ENCODE measurements at places on chromosomes 6 and 20.

DNA sequence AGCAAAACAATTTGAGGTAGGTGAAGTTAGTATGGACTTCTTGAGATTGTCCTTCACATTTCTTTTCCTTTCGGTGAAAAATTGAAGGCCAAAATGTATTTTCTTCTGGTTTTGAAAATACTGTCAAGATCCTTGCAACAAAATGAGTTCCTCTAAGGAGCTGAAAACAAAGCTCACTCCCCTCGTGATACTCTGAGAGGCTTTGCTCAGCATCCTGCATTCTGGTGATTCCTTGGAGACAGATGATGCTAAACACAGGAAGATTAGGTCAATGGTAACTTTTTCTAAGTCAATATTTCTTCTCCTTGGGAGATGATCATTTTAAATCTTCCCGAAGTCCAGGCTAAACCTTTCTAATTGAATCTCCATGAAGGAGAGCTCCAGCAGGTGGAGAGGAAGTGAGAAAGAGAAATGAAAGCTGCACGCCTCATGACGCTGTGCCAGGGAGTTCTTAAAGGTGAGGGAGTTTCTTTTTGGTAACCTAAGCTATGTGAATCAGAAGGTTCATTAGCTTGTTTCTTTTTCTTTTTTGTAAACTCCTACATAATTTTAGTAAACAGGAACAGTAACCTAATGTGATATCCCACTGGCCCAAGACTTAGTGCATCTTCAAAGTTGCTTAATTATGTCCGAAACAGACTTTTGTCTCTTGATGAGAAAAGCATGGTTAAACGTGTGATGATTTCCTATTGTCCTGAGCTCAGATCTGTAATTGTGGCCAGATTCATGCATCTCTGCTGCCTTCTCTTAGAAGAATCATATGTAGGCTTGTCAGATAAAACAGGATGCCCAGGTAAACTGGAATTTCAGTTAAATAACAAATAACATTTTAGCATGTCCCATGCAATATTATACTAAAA is 15.0 kb downstream of the ESR1 start:
- no peak for DNase-seq

- DNase-seq: no peak
Observed at GRCh38 chr6:20279051-20279450, 66.8 kb upstream of the MBOAT1 start.

- no peak for DNase-seq
Observed at GRCh38 chr6:31652925-31653724, 664 bp upstream of the BAG6 start.

- DNase-seq: no peak
Observed at GRCh38 chr20:64063389-64064144, 569 bp downstream of the TCEA2 start.

- no peak for DNase-seq
Observed at GRCh38 chr6:36912030-36912454, 26.3 kb downstream of the C6orf89 start.

GRCh38 chr6:158813032-158813431 is 6.1 kb downstream of the EZR start:
- no peak for DNase-seq

GRCh38 chr6:52893803-52894202 is 15.7 kb downstream of the GSTA3 start:
- DNase-seq: no peak

DNA sequence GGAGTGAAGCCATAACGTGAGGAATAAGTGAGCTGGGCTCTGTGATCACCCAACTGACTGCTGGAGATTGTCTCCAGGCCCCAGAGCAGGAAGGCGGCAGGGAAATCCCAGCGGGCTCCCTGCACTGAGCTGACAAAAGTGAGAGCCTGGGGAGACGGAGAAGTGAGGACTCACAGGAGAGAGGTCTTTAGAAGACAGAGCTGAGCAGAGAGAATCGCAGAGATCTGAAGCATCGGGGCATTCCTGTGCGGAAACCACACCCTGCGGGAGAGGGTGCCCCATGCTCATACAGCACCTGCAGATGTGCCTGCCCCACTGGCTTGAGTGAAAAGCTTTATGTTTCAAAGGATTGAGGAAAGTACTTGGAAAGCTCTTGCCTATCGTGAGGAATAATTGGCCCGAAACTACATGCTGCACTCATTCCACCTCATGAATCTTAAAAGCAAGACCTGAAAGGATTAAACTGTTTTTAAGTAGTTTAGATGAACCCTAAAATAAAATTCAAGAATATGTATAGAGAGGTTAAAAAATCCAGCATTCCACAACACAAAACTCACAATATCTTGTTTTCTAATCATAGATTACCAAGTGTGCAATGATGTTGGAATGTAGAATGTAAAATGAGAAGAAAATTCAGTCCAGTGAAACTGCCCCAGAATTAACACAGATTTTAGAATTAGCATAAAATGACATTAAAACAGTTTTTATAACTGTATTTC is 17.7 kb upstream of the THBS2 start:
- DNase-seq: no peak

DNA sequence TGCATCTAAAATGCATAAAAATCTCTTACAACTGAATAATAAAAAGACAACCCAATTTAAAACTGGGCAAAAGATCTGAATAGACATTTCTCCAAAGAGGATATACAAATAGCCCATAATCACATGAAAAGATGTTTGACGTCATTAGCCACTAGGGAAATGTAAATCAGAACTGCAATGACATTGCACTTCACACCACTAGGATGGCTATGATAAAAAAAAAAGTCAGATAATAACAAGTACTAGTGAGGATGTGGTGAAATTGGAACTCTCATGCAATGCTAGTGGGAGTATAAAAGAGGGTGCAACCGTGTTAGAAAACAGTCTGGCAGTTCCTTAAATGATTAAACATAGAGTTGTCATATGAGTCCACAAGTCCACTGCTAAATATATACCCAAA is 24.3 kb upstream of the TBX18 start:
- no peak for DNase-seq

- DNase-seq: no peak
Observed at GRCh38 chr20:22768266-22769178, 184.2 kb upstream of the FOXA2 start.

- peak; percentile 90 for DNase-seq
Observed at GRCh38 chr6:39835821-39836295, 43.7 kb downstream of the DAAM2 start.

GRCh38 chr6:36432151-36432671 is 10.4 kb downstream of the PXT1 start:
- peak; percentile 82 for DNase-seq
